ENCODE measurements at places on chromosomes 11 and 22.

DNA sequence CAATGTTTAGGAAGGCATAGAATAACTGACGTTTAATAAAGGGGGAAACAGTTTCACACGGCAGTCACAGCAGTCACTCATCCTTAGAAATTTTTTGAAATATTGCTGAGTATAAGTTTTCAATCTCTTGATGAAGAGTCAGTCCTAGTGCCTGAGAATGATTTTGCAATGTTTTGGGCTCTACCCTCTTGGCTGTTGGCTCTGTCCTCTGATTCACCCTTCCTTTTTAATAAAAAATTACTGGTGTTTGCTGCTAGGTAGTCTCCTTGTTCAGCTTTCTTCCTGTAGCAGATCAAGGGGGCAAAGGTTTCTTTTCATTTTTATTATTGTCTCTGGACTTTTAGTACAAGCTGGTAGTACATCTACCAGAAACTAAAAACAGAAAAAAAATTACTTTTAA lies 194.3 kb upstream of the ANO3 start:
- no peak for DNase-seq

DNA sequence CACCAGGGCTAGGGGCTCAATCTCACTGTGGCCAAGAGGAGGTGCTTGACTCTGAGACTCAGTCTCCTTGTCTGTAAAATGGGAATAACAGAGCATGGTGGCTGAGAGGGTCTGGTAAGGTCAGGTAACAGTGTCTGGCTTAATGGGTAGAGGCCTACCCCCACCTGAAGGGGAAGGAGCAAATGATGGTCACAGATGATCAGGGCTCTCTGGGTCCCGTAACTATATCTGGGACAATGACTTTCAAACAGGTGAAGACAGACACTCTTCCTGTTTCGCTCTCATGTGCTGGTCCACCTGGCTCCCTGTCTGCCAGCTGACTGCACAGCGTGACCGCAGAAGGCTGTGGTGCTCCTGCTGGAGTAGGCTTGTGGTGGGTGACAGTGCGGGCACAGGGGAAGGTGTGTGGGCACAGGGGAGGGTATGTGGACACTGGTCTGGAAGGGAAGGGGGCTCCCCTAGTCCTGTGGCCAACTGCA lies 4.0 kb downstream of the A4GALT start:
- no peak for DNase-seq

GRCh38 chr11:120185706-120186455 lies 25.0 kb upstream of the OAF start:
- DNase-seq, result no peak

- DNase-seq, result peak; percentile 32
These were observed 548.5 kb downstream of the BUD13 start for GRCh38 chr11:116224154-116224888.

DNA sequence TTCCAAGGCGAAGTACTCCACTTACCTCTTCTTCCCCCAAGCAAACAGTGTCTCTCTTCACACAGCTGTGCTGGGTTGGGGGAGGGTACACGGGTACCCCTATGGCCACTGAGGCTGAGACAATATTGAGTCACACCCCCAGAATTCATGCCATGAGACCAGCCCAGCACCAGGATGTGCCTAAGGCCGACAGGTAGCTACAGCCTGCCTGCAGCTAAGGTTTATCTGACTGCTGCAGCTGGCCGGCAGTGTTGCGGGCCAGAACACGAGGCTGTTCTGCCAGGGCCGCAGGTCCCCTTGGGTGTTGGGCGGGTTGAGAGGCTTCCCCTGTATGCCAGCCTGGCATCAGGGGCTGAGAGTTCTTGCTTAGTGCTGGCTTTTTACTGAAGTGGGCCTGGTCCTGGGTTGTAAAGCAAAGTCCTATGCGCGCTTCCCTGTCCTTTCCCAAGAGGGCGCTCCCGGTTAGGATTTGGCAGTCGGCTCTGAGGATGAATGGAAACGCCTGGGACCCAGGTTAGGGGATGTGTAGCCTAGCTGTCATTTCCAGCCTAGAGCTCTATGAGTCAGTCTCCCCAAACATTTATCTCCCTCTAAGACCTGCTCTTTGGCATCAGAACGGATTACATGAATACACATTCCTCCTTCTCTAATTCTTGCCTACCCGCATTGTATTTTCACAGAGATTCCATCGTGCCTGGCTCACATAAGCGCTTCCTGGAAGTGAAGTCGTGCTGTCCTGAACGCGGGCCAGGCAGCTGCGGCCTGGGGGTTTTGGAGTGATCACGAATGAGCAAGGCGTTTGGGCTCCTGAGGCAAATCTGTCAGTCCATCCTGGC lies 7.1 kb downstream of the USP18 start:
- peak; percentile 40 for DNase-seq

- no peak for DNase-seq
These were observed 25.1 kb upstream of the GUCY1A2 start for GRCh38 chr11:107043242-107044006.

GRCh38 chr22:23539135-23539838 lies 40.8 kb downstream of the IGLL1 start:
- DNase-seq, result peak; percentile 56

DNA sequence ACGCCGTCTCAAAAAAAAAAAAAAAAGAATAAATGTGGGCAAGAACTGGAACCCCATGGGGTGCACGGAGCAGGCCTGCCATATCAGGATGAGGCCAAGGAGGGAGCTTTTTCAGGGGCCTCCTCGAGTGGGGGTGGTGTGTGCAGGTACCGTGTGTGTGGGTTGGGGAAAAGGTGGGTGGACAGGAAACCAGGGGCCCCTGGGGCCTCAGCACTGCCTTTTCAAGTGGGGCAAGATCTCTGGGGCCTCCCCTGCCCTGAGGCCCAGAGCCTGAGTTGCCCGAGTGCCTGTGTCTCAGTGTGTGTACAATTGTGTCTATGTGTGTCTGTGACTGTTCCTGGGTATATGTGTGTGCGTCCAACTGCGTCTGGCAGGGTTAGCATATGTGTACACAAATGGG lies 23.8 kb downstream of the TEF start:
- DNase-seq, result peak; percentile 14

GRCh38 chr11:67439321-67440228 lies 2.1 kb upstream of the PTPRCAP start:
- DNase-seq, result no peak

- no peak for DNase-seq
These were observed 44.9 kb downstream of the OSBPL5 start for GRCh38 chr11:3120071-3120792.

DNA sequence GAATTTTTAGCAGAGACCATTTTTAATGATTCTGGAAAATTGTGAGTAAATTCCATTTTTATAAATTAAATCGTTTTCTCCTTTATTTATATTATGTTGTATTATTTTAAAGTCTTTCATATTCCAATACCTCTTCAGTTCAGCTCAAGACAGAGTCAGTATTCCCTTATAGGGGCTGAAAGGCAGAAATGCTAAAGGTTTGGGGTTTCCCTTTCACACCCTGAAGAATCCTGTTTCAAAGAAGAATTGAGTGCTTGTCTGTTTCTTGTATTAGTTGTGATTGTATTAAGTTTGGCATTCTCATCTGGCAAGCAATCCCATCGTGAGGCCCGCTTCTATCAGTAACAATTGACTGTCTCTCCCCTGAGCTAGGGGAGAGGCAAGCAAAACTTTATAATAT lies 57.4 kb downstream of the PACSIN2 start:
- DNase-seq, result no peak

DNA sequence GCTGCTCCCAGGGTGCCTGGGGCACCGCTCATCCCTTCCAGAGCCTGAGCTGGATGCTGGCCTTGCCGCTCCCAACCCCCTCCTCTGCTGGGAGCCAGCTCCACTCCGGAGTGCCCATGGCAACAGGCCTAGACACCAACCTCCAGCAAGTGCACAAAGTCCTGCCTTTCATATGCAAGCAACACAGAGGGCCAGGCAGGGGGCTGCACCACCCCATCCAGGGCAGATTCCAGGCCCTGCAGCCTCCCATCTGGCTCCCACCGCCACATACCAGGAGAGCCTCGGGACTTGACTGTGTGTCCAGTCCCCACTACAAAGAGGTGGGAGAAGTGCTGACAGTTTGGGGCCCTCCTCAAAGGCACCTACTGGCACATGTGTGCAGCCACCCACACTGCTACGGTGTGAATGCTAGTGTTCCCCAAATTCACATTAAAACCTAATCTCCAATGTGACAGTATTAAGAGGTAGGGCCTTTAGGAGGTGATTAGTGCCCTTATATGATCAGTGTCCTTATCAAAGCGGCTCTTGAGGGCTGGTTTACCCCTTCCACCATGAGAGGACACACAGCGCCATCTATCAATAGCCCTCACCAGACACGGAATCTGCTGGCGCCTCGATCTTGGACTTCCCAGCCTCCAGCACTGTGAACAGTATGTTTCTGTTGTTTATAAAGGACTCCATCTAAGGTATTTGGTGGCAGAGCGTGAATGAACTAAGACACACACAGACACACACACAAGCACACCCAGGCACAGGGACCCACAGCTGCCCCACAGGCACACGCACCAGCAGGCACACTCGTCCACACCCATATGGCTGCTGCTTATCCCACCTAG lies 16.2 kb downstream of the ARVCF start:
- DNase-seq, result no peak

DNA sequence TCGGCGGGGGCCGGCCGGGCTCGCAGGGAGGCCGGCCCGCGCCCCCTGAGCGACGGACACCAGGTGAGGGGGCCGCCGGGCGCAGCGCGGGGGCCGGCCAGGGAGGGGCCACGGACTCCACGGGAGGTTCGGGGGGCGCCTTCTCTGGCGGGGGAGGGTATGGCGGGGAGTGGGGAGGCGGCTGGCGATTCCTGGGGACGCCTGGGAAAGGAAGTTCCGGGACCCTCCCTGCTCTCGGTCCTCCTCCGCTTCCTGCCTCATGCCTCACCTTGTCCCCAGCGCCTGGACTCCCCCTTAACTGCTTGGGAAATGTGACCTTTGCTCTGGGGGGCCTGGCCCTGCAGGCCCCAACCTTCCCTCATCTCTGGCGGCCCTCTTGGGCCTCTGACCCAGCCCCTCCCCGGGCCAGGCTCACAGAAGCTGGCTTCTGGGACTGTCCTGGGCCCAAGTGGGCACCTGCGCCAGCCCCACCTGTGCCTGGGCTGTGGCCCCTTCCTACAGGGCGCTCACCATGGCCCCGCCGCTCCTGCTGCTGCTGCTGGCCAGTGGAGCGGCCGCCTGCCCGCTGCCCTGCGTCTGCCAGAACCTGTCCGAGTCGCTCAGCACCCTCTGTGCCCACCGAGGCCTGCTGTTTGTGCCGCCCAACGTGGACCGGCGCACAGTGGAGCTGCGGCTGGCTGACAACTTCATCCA lies 516 bp downstream of the LRFN4 start:
- no peak for DNase-seq

DNA sequence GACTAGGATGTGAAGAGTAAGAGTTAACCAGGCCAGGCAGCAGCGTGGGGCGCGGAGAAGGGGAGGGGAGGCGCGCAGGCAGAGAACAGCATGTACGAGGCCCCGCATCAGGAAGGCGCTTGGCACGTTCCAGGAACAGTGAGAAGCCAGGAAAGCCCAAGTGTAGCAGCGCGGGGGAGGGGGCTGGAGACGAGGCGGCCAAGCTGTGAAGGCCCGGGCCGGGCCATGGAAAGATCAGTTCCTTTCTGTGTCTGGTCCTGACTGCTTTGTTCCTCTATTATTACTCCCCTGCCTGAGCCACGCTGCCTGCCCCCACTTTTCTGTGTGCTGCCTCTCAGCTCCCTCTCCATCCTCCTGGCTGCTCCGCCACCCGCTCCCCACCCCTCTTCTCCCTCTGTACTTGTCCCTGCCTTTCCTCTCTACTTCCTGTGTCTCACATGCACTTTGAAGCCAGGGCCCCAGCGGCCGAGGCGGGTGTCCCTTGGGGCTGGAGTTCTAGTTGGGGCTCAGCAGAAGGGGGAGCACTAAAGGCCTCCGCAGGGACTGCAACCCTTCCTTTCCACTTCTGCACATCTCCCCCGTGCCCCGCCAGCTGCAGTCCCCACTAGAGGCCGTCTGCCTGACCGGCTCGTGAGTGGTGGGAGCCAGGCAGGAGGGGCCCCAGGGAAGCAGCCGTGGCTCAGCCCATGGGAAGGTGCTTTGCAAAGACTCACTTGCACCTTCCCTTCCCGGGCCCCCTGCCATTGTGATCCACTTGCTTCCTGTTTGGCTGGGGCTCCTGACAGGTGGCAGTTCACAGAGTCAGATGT lies 63.7 kb downstream of the PRDM11 start:
- DNase-seq, result no peak

GRCh38 chr22:37049224-37049623 lies 2.3 kb upstream of the KCTD17 start:
- DNase-seq, result no peak
